ENCODE measurements at places on chromosomes 1 and 21. TPM values are rescaled to one million over a fixed set of nuclear protein-coding genes. Genes with fewer than 3 reads are reported as not detected.

The ZNF436 gene
- total RNA-seq, result 23.6 TPM

The KRTAP21-2 gene
- total RNA-seq, result not detected

The MAD2L2 gene
- 56.6 TPM for total RNA-seq

The LRRC39 gene
- total RNA-seq, result not detected

The GBP7 gene
- total RNA-seq, result not detected

The TAL1 gene
- not detected for total RNA-seq

The LRRC8C gene
- 15.9 TPM for total RNA-seq

The NOS1AP gene
- 0.07 TPM for total RNA-seq

The CSF3R gene
- not detected for total RNA-seq

The ACP6 gene
- 8.0 TPM for total RNA-seq

The WNT4 gene
- total RNA-seq, result 5.8 TPM

The COX20 gene
- total RNA-seq, result 24.6 TPM

The ATP1A4 gene
- not detected for total RNA-seq

The CGN gene
- total RNA-seq, result 10.7 TPM

The TMEM200B gene
- 0.63 TPM for total RNA-seq

The FH gene
- total RNA-seq, result 92.5 TPM

The RHOC gene
- 470 TPM for total RNA-seq

The MTARC1 gene
- 5.1 TPM for total RNA-seq

The SLAMF9 gene
- 32.0 TPM for total RNA-seq

The CASQ2 gene
- total RNA-seq, result not detected

The LCE2C gene
- total RNA-seq, result not detected

The OR2AK2 gene
- not detected for total RNA-seq

The STYXL2 gene
- total RNA-seq, result not detected

The SPRR2F gene
- not detected for total RNA-seq

The ISG20L2 gene
- total RNA-seq, result 37.9 TPM

The KRTAP6-1 gene
- not detected for total RNA-seq

The ATP6V0B gene
- 185 TPM for total RNA-seq

The CFHR1 gene
- not detected for total RNA-seq

The OR2G3 gene
- total RNA-seq, result not detected

The ALDH4A1 gene
- total RNA-seq, result 40.9 TPM

The RAB7B gene
- total RNA-seq, result 35.4 TPM

The ATP1A2 gene
- total RNA-seq, result not detected

The RHD gene
- not detected for total RNA-seq

The CD84 gene
- total RNA-seq, result not detected

The TMEM79 gene
- 37.5 TPM for total RNA-seq

The DDR2 gene
- 1.1 TPM for total RNA-seq
